ENCODE measurements at places on chromosomes 11 and 22. TPM values are rescaled to one million over a fixed set of nuclear protein-coding genes. Genes with fewer than 3 reads are reported as not detected.

- no peak for DNase-seq
Observed at GRCh38 chr22:25942856-25943411, 200.9 kb downstream of the MYO18B start.

DNA sequence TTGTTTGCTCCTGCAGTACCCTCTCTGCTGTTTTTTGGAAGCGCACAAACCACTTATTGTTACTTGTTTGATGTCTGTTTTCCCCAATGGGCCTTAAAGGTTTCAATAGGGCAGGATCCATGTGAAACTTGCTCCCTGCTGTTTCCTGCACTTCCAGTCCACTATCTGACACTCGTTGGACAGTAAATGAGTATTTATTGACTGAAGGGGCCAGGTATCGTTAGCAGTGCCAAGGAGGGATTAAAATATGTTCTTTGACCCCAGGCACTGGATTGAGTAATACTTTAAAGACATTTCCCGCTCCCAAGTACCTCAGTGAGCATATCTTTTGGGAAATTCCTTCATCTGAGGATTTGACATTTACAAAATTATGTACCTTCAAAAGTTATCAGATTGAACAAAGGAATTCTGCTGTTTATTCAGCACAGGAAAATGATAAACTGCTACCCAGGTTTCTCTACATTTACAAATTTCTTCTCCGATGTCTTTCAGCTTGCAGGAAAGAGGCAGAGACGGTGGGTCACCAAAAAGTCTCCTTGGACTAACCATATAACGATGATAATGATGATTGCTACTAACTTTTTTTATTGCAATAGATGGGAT lies 23.3 kb upstream of the OR9Q2 start:
- DNase-seq = no peak

- no peak for DNase-seq
Observed at GRCh38 chr11:69822676-69823494, 3.7 kb upstream of the FGF3 start.

DNA sequence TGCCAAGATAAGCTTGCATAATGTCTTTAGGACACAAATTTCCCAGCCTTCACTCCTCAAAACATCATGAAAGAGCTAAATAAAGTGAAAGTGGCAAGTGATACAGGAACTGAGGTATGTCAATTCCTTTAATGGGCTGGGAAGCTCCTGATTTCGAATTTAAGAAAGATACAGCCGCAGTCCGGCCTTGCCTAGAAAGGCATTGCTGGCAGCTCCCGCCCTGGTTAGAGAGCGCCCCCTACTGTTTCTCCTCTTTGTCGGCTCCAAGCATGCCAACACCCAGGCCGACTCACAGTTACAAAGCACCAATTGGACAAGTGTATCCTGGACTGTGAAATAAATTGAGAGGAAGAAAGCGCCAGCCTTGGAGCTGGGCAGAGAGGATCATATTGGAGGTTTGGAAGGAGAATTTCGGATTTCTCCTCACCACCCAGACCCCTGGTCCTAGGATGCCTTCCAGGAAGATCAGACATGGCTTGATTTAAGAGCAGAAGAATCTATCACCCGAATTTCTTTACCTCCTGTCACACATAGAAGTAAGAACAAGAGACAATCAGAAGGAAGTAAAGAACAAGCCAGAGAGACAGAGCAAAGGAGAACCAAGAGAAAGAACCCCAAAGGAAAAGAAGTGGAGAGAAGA lies 84.0 kb downstream of the FAM76B start:
- peak; percentile 88 for DNase-seq

DNA sequence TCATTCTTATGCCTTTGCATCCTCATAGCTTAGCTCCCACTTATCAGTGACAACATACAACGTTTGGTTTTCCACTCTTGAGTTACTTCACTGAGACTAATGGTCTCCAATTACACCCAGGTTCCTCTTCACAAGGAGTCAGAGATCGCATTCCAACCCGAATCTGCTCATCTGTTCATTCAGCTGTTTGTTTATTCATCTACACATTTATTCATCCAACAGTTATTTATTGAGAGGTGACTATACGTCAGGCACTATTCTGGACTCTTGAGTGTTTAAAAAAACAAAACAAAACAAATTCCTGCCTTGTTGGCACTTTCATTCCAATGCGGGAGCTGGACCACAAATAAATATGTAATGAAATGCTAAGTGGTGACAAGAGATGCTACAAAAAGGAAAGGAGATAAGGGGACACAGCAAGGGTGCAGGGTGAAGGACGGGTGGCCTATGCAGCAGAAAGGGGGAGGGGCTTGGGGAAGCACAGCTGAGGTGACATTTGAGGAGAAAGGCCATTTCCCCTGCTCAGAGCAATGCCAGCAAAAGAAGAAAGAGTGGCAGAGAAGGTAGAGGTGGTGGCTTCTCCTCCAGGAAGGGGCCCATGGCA lies 393.8 kb upstream of the SYN3 start:
- DNase-seq = no peak

DNA sequence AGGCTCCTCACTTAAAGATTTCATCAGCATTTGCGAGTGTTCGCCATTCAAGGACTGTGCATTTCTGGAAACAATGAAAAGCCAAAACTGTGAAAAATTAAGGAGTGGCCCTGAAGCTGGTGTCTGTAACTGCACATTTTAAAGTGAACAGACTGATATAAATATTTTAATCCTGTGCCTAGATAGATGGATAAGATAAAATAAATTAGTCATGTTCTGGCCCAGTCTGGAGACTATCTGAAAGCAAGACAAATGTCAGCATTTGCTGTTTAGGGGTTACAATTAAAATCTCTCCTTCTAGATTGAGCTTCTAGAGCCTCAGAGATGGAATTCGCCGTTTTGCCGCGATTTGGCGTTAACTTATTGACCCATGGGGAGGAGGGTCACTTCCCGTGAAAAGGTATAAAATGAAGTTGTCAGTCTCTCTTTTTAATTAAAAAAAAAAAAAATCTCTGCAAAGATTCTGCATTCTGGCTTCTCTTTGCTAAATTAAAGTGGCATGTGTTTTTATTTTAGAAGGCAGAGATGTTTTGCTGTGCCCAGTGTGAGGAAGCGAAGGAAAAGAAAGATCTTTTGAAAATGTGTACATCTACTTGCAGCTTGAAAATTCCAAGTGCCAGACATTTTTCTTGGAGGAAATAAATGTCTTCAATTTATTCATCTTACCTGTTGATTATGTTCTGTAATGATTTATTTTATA lies 79.7 kb upstream of the WNT7B start:
- DNase-seq = no peak

GRCh38 chr11:130156108-130157022 lies 3.2 kb upstream of the ST14 start:
- no peak for DNase-seq

GRCh38 chr11:59192446-59193020 lies 20.2 kb downstream of the MPEG1 start:
- no peak for DNase-seq

DNA sequence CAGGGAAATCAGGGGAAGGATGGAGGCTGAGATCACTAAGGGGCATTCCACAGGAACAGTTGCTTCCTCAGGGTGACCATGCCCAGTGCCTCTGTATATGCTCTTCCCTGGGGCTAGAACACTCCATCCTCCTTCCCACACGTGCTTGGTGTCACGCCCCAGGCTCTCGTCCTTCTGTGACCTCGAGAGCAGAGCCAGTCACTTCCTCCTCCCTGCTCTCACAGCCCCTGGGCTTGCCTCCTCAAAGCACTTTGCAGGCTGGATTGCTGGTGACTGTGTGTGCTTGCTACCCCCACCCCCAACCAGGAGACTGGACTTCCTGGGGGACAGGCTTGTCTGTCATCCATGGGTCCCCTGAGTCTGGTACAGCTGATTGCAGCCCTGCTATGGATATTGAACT lies 56.5 kb upstream of the AMPD3 start:
- no peak for DNase-seq

GRCh38 chr11:114298710-114299109 lies 2.5 kb downstream of the NNMT start:
- no peak for DNase-seq

- no peak for DNase-seq
Observed at GRCh38 chr11:1204381-1205101, 18.3 kb upstream of the MUC5B start.

DNA sequence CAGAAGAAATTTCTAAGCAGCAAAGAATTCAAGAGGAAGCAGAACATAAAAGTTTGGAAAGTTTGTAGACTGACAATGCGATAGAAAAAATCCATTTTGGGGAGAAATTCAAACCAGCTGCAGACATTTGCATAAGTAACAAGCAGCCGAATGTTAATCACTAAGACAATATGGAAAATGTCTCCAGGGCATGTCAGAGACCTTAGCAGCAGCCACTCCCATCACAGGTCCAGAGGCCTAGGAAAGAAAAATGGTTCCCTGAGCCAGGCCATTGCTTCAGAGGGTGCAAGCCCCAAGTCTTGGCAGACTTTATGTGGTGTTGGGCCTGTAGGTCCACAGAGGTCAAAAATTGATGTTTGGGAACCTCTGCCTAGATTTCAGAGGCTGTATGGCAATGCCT lies 155.4 kb downstream of the NELL1 start:
- no peak for DNase-seq

- DNase-seq = no peak
Observed at GRCh38 chr22:29197096-29197495, 8.6 kb upstream of the EMID1 start.

- DNase-seq = no peak
Observed at GRCh38 chr11:94794287-94795168, 26.4 kb downstream of the AMOTL1 start.

GRCh38 chr11:32479291-32479690 lies 44.0 kb upstream of the WT1 start:
- DNase-seq = no peak

- no peak for DNase-seq
Observed at GRCh38 chr11:64083398-64084080, 47.8 kb downstream of the FLRT1 start.

DNA sequence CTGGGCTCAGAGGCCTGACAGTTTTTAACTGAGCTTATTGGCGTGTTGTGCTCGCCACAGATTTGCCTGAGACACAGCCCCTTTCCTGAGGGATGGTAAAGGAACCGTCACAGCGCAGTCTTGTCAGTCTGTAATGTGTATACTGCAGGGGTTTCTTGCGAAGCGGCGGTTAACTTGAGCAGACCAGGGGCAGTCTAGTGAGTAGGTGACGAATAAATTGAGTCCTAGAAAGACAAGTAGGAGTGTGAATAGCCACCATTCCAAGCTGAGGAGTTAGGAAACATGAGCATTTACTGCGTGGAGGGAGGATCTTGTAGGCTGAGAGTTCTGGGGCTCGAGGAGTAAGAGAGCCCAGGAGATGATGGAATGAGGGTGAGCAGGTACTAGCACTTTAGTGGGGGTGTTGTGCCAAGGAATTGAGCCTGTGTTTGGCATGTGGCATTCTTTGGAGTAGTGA lies 1.4 kb downstream of the MED15 start:
- DNase-seq = no peak

DNA sequence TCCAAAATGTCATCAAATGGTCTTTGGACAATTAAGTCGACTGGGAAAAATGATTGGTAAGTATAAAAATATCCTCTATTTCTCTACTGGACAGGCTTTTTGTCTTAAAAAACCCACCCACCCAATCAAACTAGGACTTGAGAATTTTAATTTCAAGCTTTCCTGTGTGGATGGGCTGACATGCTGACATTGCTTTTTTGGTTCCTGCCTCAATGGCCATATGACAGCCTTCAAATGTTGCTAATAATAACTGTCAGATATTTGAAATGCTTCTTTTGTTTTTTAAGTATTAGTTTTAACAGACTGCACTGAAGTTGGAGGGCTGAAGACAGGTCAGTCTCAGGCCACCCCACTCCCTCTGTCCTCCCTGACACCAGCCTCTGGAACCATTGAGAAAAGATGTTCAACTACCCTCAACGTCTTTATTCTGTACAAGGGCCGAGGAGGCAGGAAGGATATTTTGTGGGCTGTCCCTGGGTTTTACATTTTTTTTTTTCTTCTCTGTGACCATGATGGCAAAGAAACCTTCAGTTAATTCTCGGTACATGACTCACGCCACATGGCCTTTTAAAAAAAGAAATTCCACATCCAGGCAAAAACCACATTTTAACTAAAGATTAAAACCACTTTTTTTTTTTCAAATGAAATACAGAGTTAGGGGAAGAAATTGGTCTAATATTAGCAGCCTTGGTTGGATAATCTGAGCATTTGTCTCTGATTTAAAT lies 130.4 kb downstream of the SLC1A2 start:
- DNase-seq = no peak

DNA sequence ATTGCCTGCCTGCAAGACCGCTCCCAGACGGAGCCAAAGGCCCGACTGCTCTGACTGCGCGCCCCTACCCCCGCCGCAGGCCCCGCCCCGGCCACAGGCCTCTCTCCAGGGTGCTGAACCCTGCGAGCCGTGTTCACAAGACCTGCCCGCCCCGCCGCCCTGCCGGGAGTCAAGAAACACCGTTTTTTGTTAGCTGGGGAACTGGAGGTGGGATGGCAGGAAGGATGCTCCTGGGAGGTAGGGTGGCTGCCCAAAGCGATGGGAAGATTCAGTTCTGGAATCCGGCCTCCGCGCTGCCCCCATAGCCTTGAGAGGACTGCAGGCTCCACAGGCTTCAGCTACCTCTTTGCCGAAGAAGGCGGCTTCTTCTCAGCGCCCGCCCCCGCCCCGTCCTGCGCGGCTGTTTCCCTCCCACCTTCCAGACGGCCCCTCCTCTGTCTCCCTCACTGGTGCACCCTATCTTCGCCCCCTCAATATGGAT lies 2.7 kb upstream of the PDE2A start:
- peak; percentile 77 for DNase-seq

- peak; percentile 26 for DNase-seq
Observed at GRCh38 chr11:45777127-45777969, 27.6 kb upstream of the SLC35C1 start.

DNA sequence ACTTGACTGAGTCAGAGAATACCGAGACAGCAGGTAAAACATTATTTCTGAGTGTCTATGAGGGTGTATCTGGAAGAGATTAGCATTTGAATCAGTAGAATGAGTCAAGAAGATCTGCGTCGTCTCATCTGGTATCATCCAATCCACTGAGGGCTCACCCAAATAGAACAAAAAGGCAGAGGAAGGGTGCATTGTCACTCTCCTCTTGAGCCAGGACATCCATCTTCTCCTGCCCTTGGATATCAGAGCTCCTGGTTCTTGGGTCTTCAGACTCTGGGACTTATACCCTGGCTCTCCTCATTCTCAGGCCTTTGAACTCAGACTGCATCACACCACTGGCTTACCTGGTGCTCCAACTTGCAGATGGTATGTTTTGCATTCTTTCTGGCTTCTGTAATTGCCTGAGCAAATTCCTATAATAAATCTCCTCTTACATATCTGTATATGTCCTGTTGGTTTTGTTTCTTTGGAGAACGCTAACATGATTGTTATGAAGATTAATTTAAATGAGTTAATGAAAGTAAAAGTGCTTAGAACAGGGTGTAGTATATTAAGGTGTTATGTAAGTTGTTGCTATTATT lies 49.3 kb downstream of the ME3 start:
- no peak for DNase-seq

GRCh38 chr11:62075438-62075837 lies 48.4 kb upstream of the INCENP start:
- DNase-seq = no peak

GRCh38 chr11:69295079-69295994 lies 1.4 kb downstream of the MYEOV start:
- DNase-seq = no peak

DGCR6 gene
- total RNA-seq = 1.1 TPM

OR52H1 gene
- total RNA-seq = not detected

XRCC6 gene
- total RNA-seq = 359 TPM

SMIM35 gene
- 4.0 TPM for total RNA-seq

APOL6 gene
- total RNA-seq = 65.2 TPM

CD3D gene
- 428 TPM for total RNA-seq

OR52A1 gene
- not detected for total RNA-seq

PTGDR2 gene
- total RNA-seq = 1.1 TPM

MRGPRE gene
- not detected for total RNA-seq

C11orf16 gene
- not detected for total RNA-seq

GAL3ST3 gene
- not detected for total RNA-seq

TESMIN gene
- 11.8 TPM for total RNA-seq
